Left lung (tissue), 14 donors: ENCODE measurements at places on chromosomes 1 and 21. TPM values are rescaled to one million over a fixed set of nuclear protein-coding genes. Genes with fewer than 3 reads are reported as not detected.

DNA sequence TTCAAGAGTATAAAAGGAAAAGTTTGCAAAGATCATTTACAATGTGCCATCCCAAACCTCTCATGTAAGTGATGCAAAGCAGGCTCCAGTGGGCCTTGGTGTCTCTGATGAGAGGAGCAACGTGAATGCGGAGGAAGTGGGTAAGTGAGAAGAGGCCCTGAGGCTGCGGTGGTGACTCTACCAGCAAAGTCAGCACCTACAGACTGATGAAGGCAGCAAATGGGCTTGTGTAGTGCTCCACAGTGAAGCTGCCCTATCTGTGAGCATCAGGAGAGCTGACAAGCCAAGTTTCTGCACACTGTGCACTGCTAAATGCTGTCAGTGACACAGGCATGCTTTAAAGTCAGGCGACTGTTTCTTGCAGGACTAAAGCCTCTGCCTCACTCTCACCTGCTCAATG lies 15.6 kb upstream of the RAP1A start:
- no peak for DNase-seq

DNA sequence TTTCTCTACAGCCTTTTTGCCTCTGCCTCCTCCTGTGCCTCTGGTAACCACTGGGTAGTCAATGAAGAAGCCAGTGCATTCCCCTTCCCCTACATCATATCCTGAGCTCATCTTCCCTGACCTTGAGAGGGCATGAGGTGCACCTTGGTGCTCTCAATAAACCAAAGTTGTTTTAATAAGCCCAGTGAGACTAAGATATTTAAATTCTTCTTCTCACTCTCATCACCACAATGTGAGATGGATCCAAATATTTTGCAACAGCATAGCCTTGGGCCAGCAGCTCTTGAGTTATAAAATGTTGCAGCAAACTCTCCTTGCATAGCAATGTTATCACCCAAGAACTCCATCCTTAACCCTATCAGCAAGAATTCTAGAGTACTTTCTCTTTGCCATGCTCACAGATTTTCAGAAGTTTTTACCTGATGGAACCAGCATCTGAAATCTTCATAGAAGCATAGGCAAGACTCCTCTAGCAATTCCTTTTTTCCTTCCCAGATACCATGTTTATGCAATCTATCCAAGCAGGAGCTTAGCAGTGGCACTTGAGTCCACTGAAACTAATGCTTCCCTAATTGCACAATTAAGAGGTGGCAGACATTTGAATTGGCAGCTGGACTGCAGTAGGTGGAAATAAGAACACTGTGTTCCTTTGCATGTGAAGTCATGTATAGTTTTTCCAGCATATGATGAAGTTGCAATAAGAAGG lies 36.8 kb downstream of the CDC7 start:
- DNase-seq = no peak

- no peak for DNase-seq
Observed at GRCh38 chr21:34724131-34724856, 55.5 kb downstream of the CLIC6 start.

HENMT1 gene
- 7.0 TPM for total RNA-seq

RORC gene
- total RNA-seq = 5.4 TPM

PIP5K1A gene
- 51.2 TPM for total RNA-seq
